ENCODE measurements at places on chromosomes 2 and 18.

- DNase-seq, result no peak
Observed at GRCh38 chr18:58051765-58052460, 7.9 kb downstream of the NEDD4L start.

DNA sequence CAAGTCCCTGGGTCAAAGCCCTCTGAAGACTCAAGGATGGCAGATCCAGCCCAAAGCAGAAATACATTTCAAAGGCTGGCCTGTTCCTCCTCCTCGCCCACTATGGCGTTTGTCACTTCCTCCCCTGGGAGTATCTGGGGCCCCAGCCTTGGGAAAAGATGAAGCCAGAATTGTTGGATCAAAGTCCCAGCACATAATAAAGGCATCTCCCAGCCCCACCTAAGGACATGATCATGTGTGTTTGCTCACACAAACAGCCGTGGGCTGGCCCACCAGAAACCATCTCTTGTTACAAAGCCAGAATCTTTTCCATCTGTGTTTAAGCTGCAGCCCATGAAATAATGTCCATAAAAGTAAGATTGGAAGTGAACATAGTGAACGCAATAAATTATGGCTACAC lies 50.1 kb upstream of the HAAO start:
- DNase-seq, result no peak

- DNase-seq, result no peak
Observed at GRCh38 chr18:36298126-36298741, 721 bp downstream of the FHOD3 start.

DNA sequence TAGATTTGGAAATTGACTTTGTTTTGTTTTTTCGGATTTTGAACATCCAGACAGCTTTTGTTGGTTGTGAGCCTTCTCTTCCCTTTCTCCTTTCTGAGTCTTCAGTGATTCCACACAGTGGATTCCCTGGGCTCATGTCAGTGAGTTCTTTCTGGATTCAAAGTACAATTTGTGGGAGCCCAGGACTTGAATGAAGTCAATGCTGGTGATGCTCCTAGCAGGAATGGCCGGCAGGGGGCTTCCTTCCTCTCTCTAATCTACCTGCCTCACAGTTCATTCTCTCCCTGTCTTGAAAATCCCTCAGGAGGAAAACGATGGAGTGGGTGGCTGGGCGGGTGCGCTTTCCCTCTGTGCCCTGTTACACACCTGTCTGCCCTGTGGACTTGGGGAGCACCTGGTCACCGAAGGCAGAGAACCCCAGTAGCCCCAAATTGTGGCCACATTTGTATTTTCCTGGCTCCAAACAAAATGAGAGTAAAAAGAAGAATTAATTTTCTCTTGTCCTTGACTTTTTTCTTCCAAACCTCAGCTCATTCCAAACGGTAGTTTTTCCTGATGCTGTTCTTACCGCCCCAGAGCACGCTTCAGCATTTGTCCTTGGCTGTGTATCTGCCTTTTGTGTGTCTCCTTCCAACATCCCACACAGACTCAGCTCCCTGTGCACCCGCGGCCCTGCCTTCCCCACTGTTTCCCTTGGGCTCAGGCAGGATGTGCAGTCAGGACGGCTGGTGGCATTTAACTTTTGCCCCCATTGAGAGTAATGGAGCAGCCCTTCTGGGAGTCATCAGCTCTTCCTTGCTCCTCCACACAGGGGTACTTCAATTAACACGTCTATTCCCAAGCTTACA lies 86.6 kb downstream of the MARCO start:
- no peak for DNase-seq

GRCh38 chr2:217798743-217799562 lies 203.8 kb downstream of the TNS1 start:
- no peak for DNase-seq

GRCh38 chr2:63403820-63404219 lies 184.5 kb downstream of the WDPCP start:
- no peak for DNase-seq

DNA sequence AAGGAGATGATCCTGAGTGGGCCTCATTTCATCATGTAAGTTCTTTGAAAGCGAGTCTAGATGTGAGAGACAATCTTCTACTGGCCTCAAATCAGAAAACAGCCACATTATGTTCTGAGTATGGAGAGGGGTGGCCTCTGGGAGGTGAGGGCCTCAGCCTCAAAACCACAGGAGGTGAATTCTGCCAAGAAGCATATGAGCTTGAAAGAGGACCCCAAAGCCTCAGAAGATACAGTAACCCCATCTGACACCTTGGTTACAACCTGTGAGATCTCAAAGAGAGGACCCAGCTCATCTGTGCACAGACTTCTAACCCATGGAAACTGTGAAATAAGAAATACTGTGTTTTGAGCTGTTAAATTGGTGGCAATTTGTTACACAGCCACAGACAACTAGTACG lies 200.1 kb downstream of the ARHGAP15 start:
- DNase-seq, result no peak

DNA sequence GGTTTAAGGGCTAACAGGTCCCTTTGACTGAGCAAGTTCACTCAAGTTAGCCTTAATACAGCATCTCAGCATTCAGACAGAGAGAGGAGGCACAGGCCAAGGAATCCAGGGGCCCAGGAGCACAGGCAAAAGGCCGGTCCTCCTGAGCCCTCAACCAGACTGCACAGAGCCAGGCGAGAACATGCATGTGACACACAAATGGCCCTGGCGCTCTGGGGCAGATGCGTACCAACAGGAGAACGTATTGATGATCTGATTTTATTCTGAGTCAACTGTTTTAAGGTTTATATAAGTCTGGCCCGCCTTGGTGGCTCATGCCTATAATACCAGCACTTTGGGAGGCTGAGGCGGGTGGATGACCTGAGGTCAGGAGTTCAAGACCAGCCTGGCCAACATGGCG lies 34.9 kb downstream of the KCNIP3 start:
- no peak for DNase-seq

DNA sequence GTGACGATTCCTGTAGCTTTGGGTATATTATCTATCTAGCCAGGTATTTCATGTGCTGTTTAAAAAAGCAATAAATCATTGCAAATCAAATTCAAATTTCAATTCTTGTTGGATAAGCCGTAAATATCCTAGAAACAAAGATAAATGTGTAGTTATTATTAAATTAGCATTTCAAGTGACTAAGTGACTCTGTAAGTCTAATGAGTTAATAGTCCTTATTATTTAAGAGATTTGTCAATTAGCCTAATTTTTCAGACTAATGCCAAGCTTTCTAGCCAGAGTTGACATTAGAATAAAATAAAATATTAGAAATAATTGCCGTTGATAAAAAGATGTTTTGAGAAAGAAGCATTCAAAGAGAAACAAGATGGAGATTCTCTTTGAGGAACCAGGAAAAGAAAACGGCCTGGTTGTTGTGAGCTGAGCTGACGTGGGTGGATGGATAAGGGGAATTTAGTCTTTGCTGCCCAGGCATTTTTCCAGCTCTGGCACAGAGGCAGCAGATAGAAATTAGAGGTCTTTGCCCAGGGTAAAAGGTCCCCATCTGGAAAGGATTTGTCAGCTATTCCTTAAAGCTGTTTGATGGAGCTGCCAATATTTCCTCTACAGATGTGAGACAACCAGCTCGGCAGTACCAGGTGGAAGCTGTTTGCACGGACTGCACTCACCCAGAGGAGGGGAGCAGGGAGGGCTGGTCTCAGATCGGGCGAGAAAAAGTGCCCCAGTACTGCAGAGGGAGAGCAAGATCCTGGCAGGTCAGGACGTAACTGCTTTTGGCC lies 117.3 kb upstream of the SEC11C start:
- DNase-seq, result no peak

DNA sequence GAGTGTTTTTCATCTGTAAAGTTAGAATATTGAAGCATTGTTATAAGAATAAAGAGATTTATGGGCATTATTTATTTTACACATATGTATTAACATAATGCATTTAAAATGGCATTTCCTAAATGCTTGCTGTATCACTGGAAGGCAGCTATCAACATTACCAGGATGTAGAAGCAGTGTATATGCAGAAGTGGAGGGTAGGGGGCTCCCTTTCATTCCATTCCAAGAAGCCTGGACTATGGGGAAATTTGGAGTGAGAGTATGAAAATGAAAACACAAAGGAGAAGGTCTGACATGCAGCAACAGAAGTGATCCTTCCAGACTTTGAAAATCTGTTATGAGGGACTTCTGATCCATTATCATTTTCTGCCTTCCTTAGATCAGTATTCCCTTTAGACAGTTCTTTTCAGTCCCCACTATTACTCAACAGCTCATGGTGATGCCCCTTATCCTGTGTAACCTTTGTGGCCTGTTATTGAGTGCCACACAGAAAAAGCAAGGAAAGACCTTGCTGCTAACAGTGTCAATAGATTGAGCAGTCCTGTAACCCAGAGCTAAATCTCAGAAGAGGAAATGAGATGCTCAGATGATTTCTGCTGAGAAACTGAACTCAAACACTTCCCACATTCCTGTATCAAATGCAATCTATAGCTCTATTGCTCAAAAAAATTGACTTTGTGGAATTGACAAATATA lies 216.6 kb downstream of the HNMT start:
- no peak for DNase-seq

GRCh38 chr2:219918254-219918653 lies 290.8 kb downstream of the SLC4A3 start:
- DNase-seq, result no peak

DNA sequence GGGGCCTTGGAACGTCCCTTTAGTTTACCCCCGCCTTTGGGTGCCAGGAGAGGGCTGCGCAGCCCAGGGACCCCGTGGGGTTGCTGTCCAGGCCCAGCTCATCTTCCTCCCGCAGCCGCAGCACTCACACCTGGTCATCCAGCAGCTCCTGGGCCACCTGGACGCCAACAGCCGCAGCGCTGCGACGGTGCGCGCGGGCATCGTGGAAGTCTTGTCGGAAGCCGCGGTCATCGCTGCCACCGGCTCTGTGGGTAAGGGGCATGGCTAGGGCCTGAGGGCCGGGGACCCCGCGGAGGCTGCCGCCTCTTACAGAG lies 37.2 kb downstream of the POMC start:
- DNase-seq, result no peak

DNA sequence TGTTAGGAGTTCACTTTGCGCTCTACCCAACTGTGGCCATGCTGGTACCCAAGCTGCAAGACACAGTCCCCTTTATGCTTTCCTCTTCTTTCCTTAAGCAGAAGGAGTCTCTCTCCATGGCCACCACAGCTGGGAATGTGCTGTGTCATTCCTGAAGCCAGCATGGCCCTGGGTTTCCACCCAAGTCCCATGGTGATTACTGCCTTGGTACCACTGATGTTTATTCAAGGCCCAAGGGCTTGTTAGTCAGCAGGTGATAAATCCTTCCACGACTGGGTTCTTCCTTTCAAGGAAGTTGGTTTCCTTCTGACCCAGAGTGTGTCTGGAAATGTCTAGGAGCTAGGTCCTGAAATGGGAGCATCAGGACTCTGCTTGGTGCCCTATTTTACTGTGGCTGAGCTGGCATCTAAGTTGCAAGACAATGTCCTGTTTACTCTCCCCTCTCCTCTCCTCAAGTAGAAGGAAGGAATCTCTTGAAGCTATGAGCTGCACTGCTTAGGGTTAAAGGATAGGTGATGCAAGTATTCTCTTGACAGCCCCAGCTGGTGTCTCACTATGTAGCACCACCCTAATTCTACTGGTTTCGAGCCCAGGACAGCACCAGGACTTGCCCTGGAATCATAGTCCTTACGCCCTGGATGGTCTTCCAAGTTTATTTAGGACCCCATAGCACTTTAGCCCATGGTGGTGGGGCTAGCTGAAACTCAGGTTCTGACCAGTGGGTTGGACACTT lies 18.7 kb upstream of the NUP35 start:
- DNase-seq, result no peak

GRCh38 chr2:23940718-23941620 lies 706 bp downstream of the UBXN2A start:
- no peak for DNase-seq

GRCh38 chr2:157359628-157360027 lies 34.0 kb upstream of the ERMN start:
- no peak for DNase-seq

DNA sequence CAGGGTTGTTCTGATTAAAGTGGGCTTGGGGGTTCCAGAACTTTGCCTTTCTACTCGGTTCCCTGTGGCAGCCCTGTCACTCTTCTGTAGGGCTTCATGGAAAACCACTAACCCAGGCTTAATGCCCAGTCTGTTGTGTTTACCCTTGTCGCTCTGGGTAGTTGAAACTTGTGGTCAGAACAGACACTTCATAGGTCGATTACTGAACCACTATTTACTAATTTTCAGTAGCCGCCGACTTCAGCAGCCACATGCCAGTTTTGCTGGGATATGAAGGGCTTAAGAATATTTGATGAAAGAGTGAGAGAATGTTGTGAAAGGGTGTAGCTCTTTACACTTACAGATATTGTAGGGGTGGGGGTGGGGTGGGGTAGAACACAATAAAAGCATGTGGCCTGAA lies 362.3 kb downstream of the RND3 start:
- no peak for DNase-seq

DNA sequence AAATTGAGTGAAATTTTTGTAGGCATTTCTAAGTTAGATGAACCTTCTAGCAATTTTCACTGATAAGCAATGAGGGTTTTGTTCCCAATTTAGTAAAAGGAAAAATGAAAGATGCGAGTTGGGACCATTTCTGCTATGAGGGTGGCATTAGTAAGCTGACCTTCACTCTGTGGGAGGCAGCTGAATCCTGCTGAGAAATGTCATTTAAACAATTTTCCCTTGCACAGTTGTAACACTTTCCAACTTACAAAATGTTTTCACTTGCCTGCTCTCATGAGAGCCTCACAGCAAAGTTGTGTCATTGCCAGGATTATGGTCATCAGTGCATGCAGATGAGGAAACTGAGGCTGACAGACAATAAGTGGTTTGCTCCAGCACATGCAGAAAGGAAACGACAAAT lies 527.7 kb downstream of the TNS1 start:
- DNase-seq, result no peak

DNA sequence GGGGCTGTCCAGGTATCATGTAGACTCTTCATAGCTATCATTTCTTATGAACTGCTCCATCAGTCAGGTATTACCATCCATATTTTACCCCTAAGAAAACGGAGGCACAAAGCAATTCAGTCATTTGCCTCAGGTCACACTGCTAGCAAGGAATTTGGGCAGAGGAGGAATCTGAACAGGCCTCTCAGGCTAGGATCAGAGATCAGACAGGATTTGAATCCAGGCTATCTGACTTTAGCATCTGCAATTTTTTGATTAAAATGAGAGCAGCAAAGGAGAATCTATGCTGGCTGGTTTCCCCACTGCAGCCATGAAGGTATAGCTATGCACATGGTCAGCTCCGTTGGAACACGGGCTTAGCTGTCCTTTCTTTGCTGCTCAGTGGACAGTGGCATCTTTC lies 60.1 kb downstream of the TACR1 start:
- no peak for DNase-seq

DNA sequence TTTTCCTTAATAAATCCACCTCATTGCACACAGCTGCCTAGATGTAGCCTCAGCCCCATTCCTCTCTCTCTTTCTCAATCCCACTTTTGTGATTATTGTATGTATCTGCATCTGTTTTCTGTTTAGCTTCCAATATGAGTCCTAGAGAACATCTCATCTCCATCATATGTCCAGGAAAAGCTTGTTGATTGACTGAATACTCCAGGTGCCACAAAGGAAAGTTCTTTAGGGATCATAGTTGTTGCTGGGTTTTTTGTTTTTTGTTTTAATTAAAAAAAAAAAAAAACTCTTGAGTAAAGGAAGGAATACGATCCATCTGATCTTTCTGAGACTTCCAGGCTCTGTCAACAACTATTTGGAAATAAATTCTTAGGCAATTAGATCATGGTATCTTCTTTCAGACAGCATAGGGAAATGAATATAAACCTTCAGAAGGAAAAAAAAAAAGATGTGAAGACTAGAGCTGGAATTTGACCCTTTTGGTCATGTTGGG lies 42.5 kb downstream of the KIAA2012 start:
- no peak for DNase-seq

GRCh38 chr18:72444798-72445155 lies 99.4 kb downstream of the CBLN2 start:
- DNase-seq, result no peak

- no peak for DNase-seq
Observed at GRCh38 chr2:24206714-24207113, 31.9 kb downstream of the FAM228A start.
